A549 (cell line): ENCODE measurements at places on chromosomes 7 and 10. TPM values are rescaled to one million over a fixed set of nuclear protein-coding genes. Genes with fewer than 3 reads are reported as not detected.

The EVX1 gene
- 0.08 to 0.09 TPM in 2 of 3 replicates, not detected in the other for polyA plus RNA-seq

The CALML3 gene
- polyA plus RNA-seq, result not detected in 3 replicates

The PHKG1 gene
- 0.77 to 1.2 TPM (median 1.0 TPM) in 3 replicates for polyA plus RNA-seq

The OR2A42 gene
- polyA plus RNA-seq, result not detected in 3 replicates

The CHST12 gene
- 9.4 to 12.0 TPM (median 11.3 TPM) in 3 replicates for polyA plus RNA-seq

The GPC2 gene
- polyA plus RNA-seq, result 1.9 to 3.0 TPM (median 2.9 TPM) in 3 replicates

The FFAR4 gene
- polyA plus RNA-seq, result 0.15 to 0.29 TPM (median 0.17 TPM) in 3 replicates

The SFMBT2 gene
- polyA plus RNA-seq, result 8.8 to 10.2 TPM (median 9.6 TPM) in 3 replicates

The GRM8 gene
- 0.06 TPM in 1 of 3 replicates, not detected in the others for polyA plus RNA-seq

The HABP2 gene
- polyA plus RNA-seq, result 0.10 to 0.17 TPM (median 0.13 TPM) in 3 replicates

The AS3MT gene
- polyA plus RNA-seq, result 9.7 to 10.7 TPM (median 10.7 TPM) in 3 replicates

The WAPL gene
- polyA plus RNA-seq, result 15.4 to 16.6 TPM (median 15.7 TPM) in 3 replicates

The CEP55 gene
- polyA plus RNA-seq, result 51.2 to 57.9 TPM (median 52.4 TPM) in 3 replicates

The CUZD1 gene
- 1.4 to 1.6 TPM (median 1.5 TPM) in 3 replicates for polyA plus RNA-seq

The ITPRID1 gene
- not detected in 3 replicates for polyA plus RNA-seq

The COL26A1 gene
- polyA plus RNA-seq, result 0.46 to 0.52 TPM (median 0.47 TPM) in 3 replicates

The PRPS1L1 gene
- not detected in 3 replicates for polyA plus RNA-seq

The GPR146 gene
- polyA plus RNA-seq, result 0.70 to 0.75 TPM (median 0.74 TPM) in 3 replicates

The ADRB1 gene
- polyA plus RNA-seq, result 0.62 to 0.75 TPM (median 0.66 TPM) in 3 replicates

The WDFY4 gene
- polyA plus RNA-seq, result not detected in 3 replicates

The PAX4 gene
- polyA plus RNA-seq, result not detected in 3 replicates

The CFAP70 gene
- 0.28 to 0.34 TPM (median 0.32 TPM) in 3 replicates for polyA plus RNA-seq

The IGF2BP3 gene
- 26.7 to 30.4 TPM (median 30.1 TPM) in 3 replicates for polyA plus RNA-seq

The PPP1R3C gene
- 9.8 to 10.9 TPM (median 10.5 TPM) in 3 replicates for polyA plus RNA-seq

The GHRHR gene
- not detected in 3 replicates for polyA plus RNA-seq

The TMEM243 gene
- polyA plus RNA-seq, result 19.4 to 23.7 TPM (median 23.0 TPM) in 3 replicates

The SPAM1 gene
- polyA plus RNA-seq, result not detected in 3 replicates

The TMEM130 gene
- polyA plus RNA-seq, result 0.35 to 0.44 TPM (median 0.41 TPM) in 3 replicates

The NACAD gene
- 0.30 to 0.43 TPM (median 0.40 TPM) in 3 replicates for polyA plus RNA-seq

The PRKAG2 gene
- polyA plus RNA-seq, result 26.5 to 32.2 TPM (median 31.3 TPM) in 3 replicates

The SAMD9L gene
- 0.44 to 0.70 TPM (median 0.56 TPM) in 3 replicates for polyA plus RNA-seq

The CAV2 gene
- polyA plus RNA-seq, result 142 to 159 TPM (median 156 TPM) in 3 replicates

The CALCR gene
- polyA plus RNA-seq, result 0.03 TPM in 1 of 3 replicates, not detected in the others

The ADARB2 gene
- polyA plus RNA-seq, result not detected in 3 replicates

The NAMPT gene
- 186 to 245 TPM (median 213 TPM) in 3 replicates for polyA plus RNA-seq

The CLCN1 gene
- 0.03 TPM in 1 of 3 replicates, not detected in the others for polyA plus RNA-seq

The CXCL12 gene
- polyA plus RNA-seq, result 0.07 to 0.28 TPM (median 0.17 TPM) in 3 replicates

The AKR1C8 gene
- polyA plus RNA-seq, result 0.10 to 0.16 TPM (median 0.13 TPM) in 3 replicates

The ZNRF2 gene
- 4.8 to 6.0 TPM (median 5.9 TPM) in 3 replicates for polyA plus RNA-seq

The HOGA1 gene
- 3.1 to 3.5 TPM (median 3.1 TPM) in 3 replicates for polyA plus RNA-seq

The INHBA gene
- polyA plus RNA-seq, result 0.09 to 0.23 TPM (median 0.20 TPM) in 3 replicates

The SPDYE5 gene
- polyA plus RNA-seq, result not detected in 3 replicates

The NUP205 gene
- polyA plus RNA-seq, result 52.1 to 55.0 TPM (median 54.8 TPM) in 3 replicates

The RPEL1 gene
- polyA plus RNA-seq, result 0.13 to 0.20 TPM (median 0.16 TPM) in 3 replicates

The TMEM225B gene
- polyA plus RNA-seq, result 0.59 to 0.70 TPM (median 0.59 TPM) in 3 replicates

The PVRIG gene
- polyA plus RNA-seq, result not detected in 3 replicates

The ANKRD22 gene
- polyA plus RNA-seq, result 0.29 to 0.53 TPM (median 0.43 TPM) in 3 replicates

The VIPR2 gene
- polyA plus RNA-seq, result not detected in 3 replicates

The EN2 gene
- polyA plus RNA-seq, result 0.51 to 0.62 TPM (median 0.54 TPM) in 3 replicates

The C10orf95 gene
- polyA plus RNA-seq, result 0.07 to 0.13 TPM (median 0.07 TPM) in 3 replicates

The OR2A5 gene
- polyA plus RNA-seq, result not detected in 3 replicates

The ANKRD1 gene
- polyA plus RNA-seq, result 6.8 to 14.0 TPM (median 10.7 TPM) in 3 replicates

The IQUB gene
- 0.05 to 0.08 TPM (median 0.08 TPM) in 3 replicates for polyA plus RNA-seq

The TNS3 gene
- polyA plus RNA-seq, result 107 to 122 TPM (median 107 TPM) in 3 replicates
